AG10803 (cell line): ENCODE measurements at places on chromosomes 5 and 9.

DNA sequence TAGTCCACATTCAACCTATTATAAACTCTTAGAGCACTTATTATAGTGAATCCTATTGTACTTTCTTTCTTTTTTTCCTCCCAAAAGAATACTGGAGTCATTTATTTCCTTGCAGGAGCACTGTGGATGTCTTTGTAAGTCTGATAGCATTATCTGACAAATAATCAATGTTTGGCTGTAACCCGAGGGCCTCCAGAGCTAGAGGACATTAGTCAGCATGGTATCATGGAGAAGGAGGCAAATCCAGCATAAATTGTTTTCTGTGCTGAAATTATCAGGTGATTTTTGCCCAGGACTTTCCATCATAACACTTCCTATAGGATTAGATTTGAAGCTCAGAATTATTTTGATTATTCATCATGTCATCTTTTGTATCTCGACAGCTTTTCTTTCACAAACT, 551.0 kb downstream of the ZNF608 start:
- DNase-seq = no peak

DNA sequence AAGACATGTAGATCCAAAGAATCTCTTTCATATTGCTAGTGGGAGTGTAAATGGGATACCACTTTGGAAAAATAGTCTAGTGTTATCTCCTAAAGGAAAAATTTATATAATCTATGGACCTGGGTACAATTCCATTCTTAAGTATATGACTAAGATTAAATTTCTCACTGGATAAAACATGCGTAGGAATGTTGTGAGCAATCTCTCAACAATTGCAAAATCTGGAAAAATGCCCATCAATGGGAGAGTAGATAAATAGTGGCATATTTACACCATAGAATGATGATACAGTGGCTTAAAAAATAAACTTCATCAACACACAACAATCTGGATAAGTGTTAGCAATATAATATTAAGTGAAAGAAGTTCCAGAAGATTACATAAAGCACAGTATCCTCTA, 469.5 kb downstream of the MAN2A1 start:
- peak; percentile 46 for DNase-seq

- DNase-seq = no peak
These were observed 21.9 kb upstream of the SPRY4 start for GRCh38 chr5:142346706-142347105.

GRCh38 chr5:135482381-135482933, 30.3 kb upstream of the TIFAB start:
- no peak for DNase-seq

- peak; percentile 81 for DNase-seq
These were observed 58.5 kb upstream of the TJP2 start for GRCh38 chr9:69115621-69116020.

GRCh38 chr5:86797677-86798076, 179.9 kb downstream of the COX7C start:
- DNase-seq = no peak

- no peak for DNase-seq
These were observed 602.9 kb downstream of the TLE1 start for GRCh38 chr9:81086416-81086815.

DNA sequence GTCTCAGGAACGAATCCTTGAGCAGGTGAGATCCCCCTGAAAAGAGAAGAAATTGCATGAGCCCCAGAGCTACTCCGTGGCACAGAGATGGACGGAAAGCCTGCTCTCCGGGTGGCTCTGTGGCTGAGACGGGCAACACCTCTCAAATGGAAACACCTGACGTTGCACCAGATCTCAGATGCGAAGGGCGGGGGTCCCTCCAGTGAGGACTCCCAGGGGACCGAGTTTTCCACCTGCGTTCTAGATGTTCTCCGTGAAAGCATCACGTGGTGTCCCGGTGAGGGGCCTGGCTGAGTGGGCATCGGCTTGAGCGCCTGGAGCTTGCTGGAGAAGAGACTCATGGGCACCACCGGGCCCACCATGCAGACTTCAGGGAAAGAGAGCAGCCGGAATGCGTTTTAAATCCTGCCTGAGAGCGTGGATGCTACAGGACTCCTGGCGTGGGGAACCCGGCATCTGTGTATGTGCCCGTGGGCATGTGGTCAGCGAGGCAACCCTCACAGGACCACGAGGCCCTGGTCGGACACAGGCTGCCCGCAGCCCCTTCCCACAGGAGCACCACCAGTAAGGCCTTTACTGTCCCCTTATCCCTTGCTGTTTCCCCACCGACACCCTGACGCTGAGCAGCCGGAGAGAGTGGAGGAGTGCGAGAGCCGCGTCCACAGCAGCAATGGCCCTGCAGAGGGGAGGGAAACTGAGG, 378.4 kb upstream of the IRX4 start:
- DNase-seq = no peak

GRCh38 chr5:111132076-111132475, 39.9 kb downstream of the WDR36 start:
- no peak for DNase-seq

GRCh38 chr5:40134883-40135520, 544.7 kb upstream of the PTGER4 start:
- DNase-seq = no peak

- DNase-seq = peak; percentile 64
These were observed 75.5 kb downstream of the MAPKAP1 start for GRCh38 chr9:125631391-125632085.

- DNase-seq = no peak
These were observed 176.0 kb downstream of the TRIO start for GRCh38 chr5:14319102-14319501.

DNA sequence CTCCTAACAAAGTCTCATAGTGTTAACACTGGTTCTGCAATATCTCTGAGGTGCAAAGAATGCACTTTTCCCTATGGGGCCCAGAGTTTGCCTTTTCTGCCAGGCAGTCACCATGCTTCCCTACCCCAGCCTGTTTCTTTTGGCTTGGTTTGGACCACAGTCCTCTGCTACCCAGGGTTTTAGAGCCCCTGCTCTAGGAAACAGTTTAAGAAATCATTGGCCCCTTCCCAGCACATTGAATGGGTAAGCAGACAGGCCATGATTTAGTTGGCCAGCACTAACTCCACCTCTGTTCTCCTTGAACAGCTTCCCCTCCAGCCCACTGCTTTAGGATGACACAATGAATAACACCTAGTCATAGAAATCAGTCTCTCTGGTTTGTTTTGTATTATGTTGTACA, 73.2 kb downstream of the UBAP1 start:
- peak; percentile 11 for DNase-seq

DNA sequence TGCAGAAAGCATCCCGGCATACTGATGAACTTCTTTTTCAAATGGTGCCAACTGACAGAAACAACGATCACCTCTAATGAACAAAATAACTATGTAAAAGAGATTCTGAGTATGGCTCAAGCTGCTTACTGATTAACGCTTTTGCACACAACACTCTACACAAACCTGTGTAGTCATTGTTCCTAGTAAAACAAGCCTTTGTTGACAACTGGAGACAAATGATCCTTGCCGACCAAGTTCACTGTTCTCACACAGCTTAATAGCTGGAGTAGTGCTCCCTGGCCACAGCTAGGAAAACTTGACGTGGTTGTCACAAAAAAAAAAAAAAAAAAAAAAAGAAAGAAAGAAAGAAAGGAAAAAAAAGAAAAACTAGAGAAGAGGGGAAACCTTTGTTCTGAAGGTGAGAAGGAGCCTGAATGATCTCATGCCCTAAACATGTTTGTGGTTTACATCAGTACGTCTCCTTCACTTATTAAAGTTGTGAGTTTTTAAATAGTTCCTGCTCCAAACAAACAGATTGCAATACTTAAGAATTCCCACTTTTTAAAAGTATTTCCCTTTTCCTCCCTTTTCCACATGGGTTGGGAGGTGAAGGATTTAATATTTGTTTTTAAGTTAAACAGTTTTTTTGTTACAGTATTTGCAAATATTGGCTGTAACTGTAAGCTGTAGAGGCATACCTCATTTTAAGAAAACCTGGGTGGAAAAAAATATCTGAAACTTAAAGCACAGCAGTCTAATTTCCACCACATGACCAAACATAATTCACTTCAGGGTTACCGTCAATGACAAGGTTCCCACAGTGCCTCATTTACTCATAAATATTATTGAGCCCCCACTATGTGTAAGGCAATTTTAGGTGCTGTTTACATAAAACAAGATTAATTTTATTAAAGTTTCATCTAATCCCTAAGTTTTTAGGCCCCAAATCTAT, 63.7 kb downstream of the GLIS3 start:
- DNase-seq = peak; percentile 81

DNA sequence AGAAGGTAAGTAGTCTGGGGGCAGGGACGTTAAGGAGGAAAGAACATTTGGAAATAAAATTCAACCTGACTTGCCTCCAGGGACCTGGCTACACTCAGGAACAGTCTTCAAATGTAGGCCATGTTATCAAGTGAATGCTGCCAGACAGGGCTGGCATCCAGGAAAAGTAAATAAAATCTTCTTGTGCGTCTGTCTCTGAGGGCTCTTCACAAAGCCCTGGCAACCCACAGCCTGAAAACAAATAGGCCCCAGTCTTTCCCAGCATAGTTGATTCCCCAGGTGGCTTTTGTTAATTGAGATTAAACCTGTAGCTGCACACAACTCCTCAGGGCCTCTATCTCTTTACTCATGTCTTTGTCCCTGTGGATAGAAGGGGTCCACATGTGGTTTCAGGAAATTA, 55.4 kb downstream of the STK32A start:
- no peak for DNase-seq

DNA sequence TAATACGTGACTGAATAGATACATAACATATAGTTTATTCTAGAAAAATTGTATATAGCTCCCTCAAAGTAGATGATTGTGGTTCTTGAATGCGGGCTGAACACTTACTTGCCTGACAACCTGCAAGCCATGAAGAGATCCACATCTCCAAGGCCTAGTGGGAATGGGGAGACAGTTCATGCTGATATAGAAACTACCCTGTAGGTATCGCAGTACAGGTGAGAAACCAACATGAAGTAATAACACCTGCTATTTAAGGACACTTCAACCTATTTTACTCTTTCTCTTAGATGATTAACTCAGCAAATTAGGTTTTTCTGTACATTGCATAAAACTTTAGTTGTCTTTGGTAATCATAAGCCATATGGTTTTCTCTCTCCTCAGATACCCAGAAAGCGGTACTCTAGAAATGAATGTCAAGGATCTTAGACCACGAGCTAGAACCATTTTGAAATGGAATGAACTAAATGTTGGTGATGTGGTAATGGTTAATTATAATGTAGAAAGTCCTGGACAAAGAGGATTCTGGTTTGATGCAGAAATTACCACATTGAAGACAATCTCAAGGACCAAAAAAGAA, 47.3 kb downstream of the UHRF2 start:
- no peak for DNase-seq

GRCh38 chr9:136151848-136152542, 33.3 kb upstream of the TMEM250 start:
- DNase-seq = no peak

- no peak for DNase-seq
These were observed 374.1 kb upstream of the IRX4 start for GRCh38 chr5:2256691-2257280.

- no peak for DNase-seq
These were observed 238.6 kb upstream of the TMEM161B start for GRCh38 chr5:88507261-88507660.

GRCh38 chr5:106142116-106142515, 1528.6 kb downstream of the EFNA5 start:
- DNase-seq = no peak

DNA sequence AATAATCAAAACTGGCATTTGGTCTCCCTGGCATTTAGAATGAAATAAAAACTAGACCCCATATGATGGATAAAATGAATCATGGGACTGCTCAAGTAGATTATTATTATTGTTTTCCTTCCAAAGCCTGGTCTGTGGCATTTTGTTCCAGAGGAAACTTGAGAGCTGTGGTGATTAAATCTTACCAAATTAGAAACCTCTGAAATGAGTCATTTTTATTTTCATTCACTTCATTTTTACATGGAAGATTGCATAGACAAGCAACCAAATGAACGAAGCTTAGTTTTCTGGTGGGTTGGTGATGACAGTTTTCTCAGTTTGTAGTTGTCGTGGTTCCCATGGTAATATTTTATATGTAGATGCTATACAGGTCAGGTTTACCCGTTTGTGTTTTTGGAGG, 23.4 kb downstream of the PAM start:
- DNase-seq = peak; percentile 78

GRCh38 chr5:179269781-179270543, 75.3 kb downstream of the ADAMTS2 start:
- DNase-seq = peak; percentile 72

DNA sequence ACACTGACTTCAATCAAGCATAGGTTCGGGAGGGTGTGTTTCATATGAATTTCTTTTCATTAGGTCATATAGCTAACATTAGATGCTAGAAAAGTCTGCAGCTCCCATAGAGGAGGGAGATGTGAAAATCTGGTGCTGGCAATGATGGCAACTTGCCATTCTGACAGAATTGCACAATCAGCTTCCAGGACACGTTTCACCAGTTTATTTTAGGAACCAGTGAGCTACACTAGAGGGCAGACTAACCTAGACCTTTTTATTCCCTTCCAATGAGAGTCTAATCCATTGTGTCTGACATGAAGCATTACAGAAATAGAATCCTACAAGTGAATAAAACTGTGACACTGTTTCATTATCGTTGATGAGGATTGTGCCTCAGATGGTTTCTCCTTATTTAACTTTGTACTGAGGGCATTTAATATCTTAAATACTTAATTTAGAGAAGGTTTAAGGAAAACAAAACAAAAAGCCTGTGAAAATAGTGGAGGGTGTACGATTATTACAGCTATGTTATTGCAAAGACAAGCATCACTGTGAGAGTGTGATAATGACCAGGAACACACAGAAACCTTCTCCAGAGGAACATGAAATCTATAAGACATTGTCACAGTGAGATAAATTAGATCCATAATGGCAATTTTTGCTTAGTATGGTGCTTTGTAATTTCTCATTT, 363.3 kb upstream of the RPS23 start:
- peak; percentile 85 for DNase-seq

- DNase-seq = no peak
These were observed 45.9 kb downstream of the AMBP start for GRCh38 chr9:114031948-114032840.

- peak; percentile 77 for DNase-seq
These were observed 191.0 kb downstream of the ADAMTS6 start for GRCh38 chr5:65290677-65291076.

GRCh38 chr5:156402387-156402921, 75.5 kb downstream of the SGCD start:
- DNase-seq = no peak

- no peak for DNase-seq
These were observed 273.9 kb downstream of the GADD45G start for GRCh38 chr9:89878687-89879086.

- DNase-seq = no peak
These were observed 118.7 kb downstream of the TENT4A start for GRCh38 chr5:6831678-6832671.

DNA sequence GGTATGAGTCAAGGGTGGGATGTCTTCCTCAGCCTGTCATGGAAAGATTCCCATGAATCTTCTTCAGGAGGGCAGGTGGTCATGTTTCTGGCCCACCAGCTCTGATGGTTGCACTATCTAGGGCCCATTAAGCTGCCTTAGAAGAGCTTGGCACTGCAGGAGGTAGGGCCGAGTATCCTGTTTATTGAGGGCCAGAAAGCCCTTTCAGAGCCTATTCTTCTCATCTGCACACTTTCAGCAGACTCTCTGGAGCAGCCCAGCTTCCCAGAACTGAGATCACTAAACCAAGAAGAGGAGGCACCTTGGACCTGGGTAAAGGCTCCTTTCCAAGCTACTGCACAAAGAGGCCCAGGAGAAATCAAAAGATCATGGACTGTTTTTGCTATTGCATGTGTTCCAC, 146.5 kb downstream of the MTX3 start:
- DNase-seq = no peak

- DNase-seq = no peak
These were observed 37.6 kb upstream of the MAST4 start for GRCh38 chr5:66558560-66558959.
